ENCODE measurements at places on chromosomes 16 and 17. TPM values are rescaled to one million over a fixed set of nuclear protein-coding genes. Genes with fewer than 3 reads are reported as not detected.

The MYH1 gene
- polyA plus RNA-seq = not detected

DNA sequence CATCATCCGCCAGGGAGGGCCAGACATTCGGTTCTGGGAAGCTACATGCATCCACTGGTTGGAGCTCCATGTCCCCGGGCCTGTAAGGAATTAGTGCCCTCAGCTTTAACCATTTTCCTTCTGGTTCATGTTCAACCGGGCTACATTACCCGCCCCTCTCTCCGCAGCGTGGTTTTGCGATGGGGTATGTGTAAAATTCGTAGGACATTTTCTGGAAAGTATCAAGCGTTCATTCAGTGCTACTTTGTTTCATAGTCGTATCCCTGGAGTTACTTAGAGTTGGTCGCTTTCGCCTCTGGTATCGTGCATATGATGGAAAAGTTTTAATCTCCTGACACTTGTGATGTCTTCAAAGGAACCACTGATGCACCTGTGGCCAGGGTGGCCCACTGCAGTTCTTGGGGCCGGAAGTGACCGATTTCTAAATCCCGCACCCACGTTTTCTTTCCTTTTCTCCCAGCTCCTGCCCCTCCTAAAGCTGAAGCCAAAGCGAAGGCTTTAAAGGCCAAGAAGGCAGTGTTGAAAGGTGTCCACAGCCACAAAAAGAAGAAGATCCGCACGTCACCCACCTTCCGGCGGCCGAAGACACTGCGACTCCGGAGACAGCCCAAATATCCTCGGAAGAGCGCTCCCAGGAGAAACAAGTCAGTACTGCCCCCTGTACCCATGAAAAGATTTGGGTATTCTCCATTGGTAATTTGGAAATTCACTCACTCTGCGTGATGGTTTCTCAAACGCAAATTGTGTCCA, 637 bp downstream of the RPL23A start:
- DNase-seq = no peak

DNA sequence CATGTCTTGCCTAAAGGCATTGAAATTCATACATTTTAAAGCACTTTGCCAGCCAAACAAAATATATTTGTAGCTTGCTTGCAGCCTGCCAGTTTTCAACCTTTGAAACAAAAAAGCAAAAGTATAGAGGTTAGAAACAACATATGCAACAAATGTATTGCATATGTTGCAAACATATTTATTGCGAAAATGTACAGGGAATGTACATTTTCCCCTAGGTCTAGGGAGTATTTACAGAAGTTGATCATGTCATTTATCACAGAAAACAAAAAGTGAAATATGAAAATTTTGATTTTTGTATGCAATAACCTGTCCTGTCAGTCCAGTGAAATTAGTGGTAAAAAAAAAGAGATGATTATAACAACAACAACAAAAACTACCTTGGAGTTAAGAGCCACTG, 171.5 kb downstream of the SPECC1 start:
- DNase-seq = no peak

The ZNF287 gene
- polyA plus RNA-seq = 13.5 TPM

GRCh38 chr16:73166947-73167550, 119.1 kb upstream of the ZFHX3 start:
- no peak for DNase-seq

DNA sequence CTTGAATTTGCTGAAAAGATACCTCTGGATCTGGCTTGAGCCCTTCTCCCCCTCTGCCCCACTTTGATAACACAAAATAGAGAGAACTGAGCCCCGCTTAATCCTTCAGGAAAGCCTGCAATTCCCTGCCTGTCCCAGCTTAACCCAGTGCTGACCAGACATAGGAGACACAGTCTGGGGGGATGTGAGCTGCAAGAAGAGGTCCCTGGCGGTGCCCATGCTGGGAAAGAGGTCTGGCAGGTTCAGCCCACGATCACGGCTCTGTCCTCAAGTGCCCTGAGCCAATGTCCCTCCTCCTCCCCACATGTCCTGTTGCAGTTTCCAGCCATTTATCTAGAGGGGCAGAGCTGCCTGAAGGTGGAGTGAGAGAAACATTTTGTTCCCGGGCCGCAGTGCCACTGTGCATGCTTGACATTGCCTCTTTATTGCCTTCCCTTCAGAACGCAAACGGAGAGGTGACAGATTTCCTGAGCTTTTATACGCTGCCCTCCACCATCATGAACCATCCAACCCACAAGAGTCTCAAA, 29.0 kb downstream of the PLCD3 start:
- DNase-seq = no peak

- no peak for DNase-seq
Measured at GRCh38 chr16:75627851-75628250, 4.8 kb upstream of the ADAT1 start.

The CHST4 gene
- polyA plus RNA-seq = 0.05 TPM

- no peak for DNase-seq
Measured at GRCh38 chr17:79746889-79747507, 16.3 kb downstream of the ENPP7 start.

All from A549 (cell line).